ENCODE measurements at places on chromosomes 4 and X. TPM values are rescaled to one million over a fixed set of nuclear protein-coding genes. Genes with fewer than 3 reads are reported as not detected.

Gene SCRG1
- not detected for total RNA-seq

Gene ERCC6L
- total RNA-seq: 4.7 TPM

Gene TIGD2
- total RNA-seq: 3.1 TPM

- no peak for DNase-seq
Observed at GRCh38 chr4:97235521-97235920, 907.8 kb downstream of the STPG2 start.

GRCh38 chrX:545452-545885 is 85.1 kb upstream of the SHOX start:
- no peak for DNase-seq

Measured in pulmonary artery endothelial cell (primary cell).